Effector memory CD8-positive, alpha-beta T cell (primary cell): ENCODE measurements at places on chromosomes 4 and X.

- peaks cover 20% of the 10 kb centered on the region for H3K27me3 ChIP-seq
- no peaks in the 10 kb centered on the region for H3K4me1 ChIP-seq
- no peak overlapping the region for H3K27ac ChIP-seq
- no peak for DNase-seq
- H3K4me3 ChIP-seq, result no peak overlapping the region
- no peaks in the 10 kb centered on the region for H3K36me3 ChIP-seq
Observed at GRCh38 chr4:183987987-183988392, 82.9 kb downstream of the STOX2 start.

DNA sequence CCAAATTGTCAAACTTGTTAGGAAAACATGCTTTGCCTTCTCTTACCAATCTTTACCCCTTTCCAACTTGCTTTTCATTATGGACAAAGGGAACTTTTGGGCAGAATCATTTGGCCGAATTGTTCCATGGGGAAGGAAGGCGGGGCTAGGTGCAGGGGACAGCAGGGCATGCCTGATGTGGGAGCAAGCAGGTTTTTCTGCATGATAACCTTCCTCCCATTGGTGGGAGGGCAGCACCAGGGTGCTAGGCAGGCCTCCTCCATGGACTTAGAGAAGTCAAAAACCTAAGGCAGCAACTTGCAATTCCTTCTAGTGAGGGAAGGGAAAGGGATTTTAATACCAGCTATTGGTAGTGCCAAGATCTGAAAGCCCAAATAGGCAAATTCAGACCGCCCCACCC is 260.5 kb downstream of the MAPK10 start:
- H3K36me3 ChIP-seq, result no peaks in the 10 kb centered on the region
- H3K4me1 ChIP-seq, result no peaks in the 10 kb centered on the region
- no peak overlapping the region for H3K4me3 ChIP-seq
- no peak overlapping the region for H3K27ac ChIP-seq
- no peak for DNase-seq

- H3K36me3 ChIP-seq, result no peaks in the 10 kb centered on the region
- peaks cover 44% of the 10 kb centered on the region for H3K27me3 ChIP-seq
- H3K4me1 ChIP-seq, result no peaks in the 10 kb centered on the region
- DNase-seq, result no peak
- no peak overlapping the region for H3K4me3 ChIP-seq
Observed at GRCh38 chr4:185730387-185730786, 81.6 kb downstream of the SORBS2 start.

DNA sequence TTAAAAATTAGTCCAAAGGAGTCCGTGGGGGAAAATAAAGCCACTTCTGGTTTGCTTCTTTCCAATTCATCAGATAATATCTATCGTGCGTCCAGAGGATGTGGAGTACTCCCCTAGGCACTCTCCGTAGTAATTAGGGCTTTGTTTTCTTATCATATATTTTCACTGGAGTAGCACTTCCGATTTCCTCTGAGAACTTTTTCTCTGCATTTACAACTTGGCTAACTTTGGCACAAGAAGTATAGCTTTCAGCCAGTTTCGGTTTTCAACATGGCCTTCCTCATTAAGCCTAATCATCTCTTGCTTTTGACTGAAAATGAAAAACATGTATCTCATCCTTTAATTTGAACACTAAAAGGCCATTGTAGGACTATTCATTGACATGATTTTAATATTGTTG is 80.5 kb downstream of the CASP3 start:
- no peak overlapping the region for H3K4me3 ChIP-seq
- no peak for DNase-seq
- H3K36me3 ChIP-seq, result no peaks in the 10 kb centered on the region
- no peak overlapping the region for H3K27ac ChIP-seq
- no peaks in the 10 kb centered on the region for H3K4me1 ChIP-seq
- no peaks in the 10 kb centered on the region for H3K27me3 ChIP-seq

GRCh38 chr4:184895012-184895695 is 69.4 kb upstream of the ACSL1 start:
- H3K27ac ChIP-seq, result no peak overlapping the region
- H3K36me3 ChIP-seq, result no peaks in the 10 kb centered on the region
- H3K4me1 ChIP-seq, result peaks cover 6% of the 10 kb centered on the region
- peaks cover 51% of the 10 kb centered on the region for H3K27me3 ChIP-seq
- DNase-seq, result no peak
- no peak overlapping the region for H3K4me3 ChIP-seq

DNA sequence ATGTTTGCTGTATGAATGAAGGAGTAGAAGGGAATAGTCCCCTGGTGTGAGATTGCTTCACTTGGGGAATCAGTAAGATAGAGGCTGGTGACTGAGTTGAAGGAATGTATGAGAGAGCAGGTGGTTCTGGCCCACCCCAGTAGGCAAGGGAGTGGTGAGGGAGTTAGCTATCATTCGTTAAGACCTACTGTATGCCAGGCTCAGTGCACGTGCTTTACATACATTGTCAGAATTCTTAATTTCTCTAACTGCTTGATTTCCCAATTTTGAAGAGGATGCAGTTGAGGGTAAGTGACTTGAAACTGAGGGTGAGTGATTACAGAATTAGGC is 700 bp downstream of the VMA21 start:
- H3K4me1 ChIP-seq, result peaks cover 30% of the 10 kb centered on the region
- no peak for DNase-seq
- H3K27ac ChIP-seq, result peak overlapping the region; percentile 95
- H3K27me3 ChIP-seq, result no peaks in the 10 kb centered on the region
- H3K36me3 ChIP-seq, result peaks cover 13% of the 10 kb centered on the region
- H3K4me3 ChIP-seq, result peak overlapping the region; percentile 81
